ENCODE measurements at places on chromosomes 12 and 14.

GRCh38 chr12:124354400-124354799 is 59.5 kb downstream of the RFLNA start:
- DNase-seq: no peak
- H3K4me1 ChIP-seq: peaks cover 9% of the 10 kb centered on the region
- no peak overlapping the region for H3K27ac ChIP-seq
- H3K27me3 ChIP-seq: peaks cover 21% of the 10 kb centered on the region
- peaks cover 16% of the 10 kb centered on the region for H3K36me3 ChIP-seq

- H3K27ac ChIP-seq: peak overlapping the region; percentile 52
- DNase-seq: no peak
- H3K36me3 ChIP-seq: no peaks in the 10 kb centered on the region
- H3K4me1 ChIP-seq: peaks cover 16% of the 10 kb centered on the region
Measured at GRCh38 chr14:103552846-103553210, 9.6 kb downstream of the BAG5 start.

DNA sequence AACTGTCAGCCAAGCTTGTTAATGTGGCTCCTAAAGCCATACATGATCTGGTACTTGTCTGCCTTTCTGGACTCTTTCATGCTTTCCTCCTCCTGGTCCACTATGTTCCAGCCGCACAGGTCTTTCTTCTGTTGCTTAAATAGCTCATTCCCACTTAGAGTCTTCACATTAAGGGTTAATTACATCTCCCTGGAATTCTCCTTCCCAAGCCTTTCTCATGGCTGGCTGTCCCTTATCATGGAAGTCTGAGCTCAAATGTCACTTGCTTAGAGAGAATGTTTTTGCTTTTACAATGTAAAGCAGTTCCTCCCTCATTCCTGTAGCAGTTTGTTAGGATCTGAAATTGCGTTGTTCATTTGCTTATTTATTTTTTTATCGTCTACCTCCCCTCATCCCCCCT is 199.6 kb downstream of the TRHDE start:
- H3K4me3 ChIP-seq: no peak overlapping the region
- DNase-seq: no peak
- H3K36me3 ChIP-seq: no peaks in the 10 kb centered on the region
- H3K27me3 ChIP-seq: no peaks in the 10 kb centered on the region
- H3K4me1 ChIP-seq: peaks cover 9% of the 10 kb centered on the region

DNA sequence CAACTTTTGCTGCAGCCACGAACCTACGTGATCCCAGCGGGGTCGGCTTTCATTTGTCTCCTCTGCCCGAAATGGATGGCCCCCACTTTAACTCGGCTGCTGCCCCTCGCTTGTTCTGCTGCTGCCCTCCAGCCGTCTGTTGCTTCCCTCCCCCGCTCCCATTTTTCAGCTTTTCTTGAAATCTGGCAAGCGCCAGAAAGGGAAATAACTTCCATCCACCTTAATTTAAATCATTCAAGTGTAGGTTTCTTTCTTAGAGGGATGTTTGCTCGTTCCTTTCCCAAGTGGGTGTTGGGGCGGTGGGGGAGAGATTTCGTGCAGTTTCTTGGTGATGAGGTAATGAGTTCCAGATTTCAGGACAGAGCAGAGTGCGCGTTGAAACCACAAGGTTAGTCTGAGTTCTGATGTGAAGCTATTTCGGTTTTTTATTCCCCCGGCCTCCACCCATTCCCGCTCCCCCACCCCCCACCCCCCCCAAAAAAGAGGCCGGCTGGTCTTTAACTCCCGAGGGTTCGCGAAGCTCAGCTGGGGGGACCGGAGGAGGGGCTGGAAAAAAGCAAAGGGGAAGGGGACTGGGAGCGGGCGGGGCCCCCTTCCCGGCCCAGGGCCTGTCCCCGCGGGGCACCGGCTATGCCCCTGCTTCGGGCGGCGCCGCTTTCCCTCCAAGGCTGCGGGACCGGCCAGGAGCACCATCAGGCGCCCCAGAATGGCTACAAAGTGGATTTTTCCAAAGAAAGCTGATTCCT is 2.2 kb upstream of the ZFP36L1 start:
- no peak overlapping the region for H3K27ac ChIP-seq
- peak overlapping the region; percentile 95 for H3K4me3 ChIP-seq
- H3K27me3 ChIP-seq: peaks cover 16% of the 10 kb centered on the region
- DNase-seq: peak; percentile 11
- H3K36me3 ChIP-seq: no peaks in the 10 kb centered on the region
- peaks cover 6% of the 10 kb centered on the region for H3K4me1 ChIP-seq

DNA sequence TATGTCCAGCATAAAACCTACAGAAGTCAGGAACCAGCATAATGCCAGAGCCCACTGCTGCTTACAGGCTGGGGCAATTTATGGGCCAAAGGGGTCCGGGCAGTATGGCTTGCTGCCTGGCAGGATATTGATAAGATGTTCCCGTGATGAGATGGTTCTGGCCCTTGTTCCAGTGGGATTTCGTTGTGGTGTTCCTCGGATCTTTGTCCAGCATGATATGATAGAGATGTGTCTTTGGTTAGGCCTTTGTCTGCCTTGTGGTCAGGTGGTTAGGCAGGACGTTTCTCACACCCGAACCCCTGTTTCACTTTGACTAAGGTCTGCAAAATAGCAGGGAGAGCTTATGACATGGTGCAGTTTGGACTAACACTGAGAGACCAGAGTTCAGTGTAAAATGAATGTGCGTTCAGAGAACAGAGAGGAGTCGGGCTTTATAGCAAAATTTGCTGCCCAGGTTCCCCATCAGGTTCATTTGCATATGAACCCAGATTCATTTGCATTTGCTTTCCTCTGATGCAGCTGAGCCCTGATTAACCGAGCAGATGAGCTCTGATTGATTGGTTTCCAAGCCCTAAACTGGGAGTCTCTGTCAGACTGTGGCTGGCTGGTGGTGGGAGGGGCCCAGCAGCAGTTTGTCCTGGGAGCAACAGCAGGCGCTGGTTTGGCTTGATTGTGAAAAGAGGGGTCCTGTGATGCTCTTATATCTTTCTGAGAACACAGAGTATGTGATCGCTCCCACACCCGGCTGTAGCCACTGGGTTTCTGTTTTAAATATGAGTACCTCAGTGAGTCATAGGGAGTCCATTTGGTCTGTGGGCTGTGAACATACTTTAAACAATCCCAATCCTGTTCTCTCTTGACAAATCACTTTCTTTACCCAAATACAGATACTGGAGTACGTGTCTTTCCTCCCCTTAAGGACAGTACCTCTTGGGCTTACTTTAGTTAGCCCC is 156.3 kb upstream of the PZP start:
- H3K4me1 ChIP-seq: peaks cover 16% of the 10 kb centered on the region
- H3K27ac ChIP-seq: peak overlapping the region; percentile 92
- no peaks in the 10 kb centered on the region for H3K36me3 ChIP-seq
- peak; percentile 50 for DNase-seq
- H3K27me3 ChIP-seq: no peaks in the 10 kb centered on the region

GRCh38 chr14:23183479-23183878 is at the start of gene SLC7A8:
TSS of gene SLC7A8 (minus strand) at chr14:23183660. CDS start at chr14:23182914, 746 bp downstream.
- H3K36me3 ChIP-seq: no peaks in the 10 kb centered on the region
- DNase-seq: peak; percentile 66
- H3K4me3 ChIP-seq: no peak within 1 kb of the TSS
- peaks cover 2% of the 10 kb centered on the region for H3K4me1 ChIP-seq
- H3K27me3 ChIP-seq: no peaks in the 10 kb centered on the region

DNA sequence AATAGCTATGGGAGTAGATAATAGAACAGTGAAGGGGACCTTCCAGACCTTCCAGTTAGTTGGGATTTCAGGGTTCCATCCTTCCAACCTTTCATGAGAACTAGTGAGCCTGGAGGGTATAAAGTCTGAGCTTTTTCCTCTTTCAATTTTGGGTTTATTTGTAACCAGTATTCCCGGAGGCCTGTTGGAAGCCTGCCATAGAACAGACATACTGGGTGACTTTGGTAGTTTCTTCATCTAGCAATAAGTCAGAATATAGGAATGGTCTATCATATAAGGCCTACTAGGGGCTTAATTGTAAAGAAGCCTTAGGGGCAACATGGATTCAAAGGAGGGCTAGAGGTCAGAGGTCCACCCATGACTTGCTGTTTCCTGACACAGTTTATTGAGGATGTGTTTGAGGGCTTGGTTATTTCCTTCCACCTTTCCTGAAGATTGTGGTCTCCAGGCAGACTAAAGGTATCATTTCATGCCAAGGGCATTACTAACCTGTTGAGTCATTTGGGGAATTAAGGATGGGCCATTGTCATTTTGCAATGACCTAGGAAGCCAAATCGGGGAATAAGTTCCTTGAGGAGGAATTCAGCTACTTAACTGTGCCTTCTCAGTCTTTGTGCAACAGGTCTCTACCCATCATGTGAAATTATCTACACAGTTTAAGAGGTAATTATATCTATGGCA is 410.3 kb downstream of the SLC6A15 start:
- no peaks in the 10 kb centered on the region for H3K36me3 ChIP-seq
- no peak overlapping the region for H3K27ac ChIP-seq
- no peaks in the 10 kb centered on the region for H3K27me3 ChIP-seq
- no peak overlapping the region for H3K4me3 ChIP-seq

- H3K4me3 ChIP-seq: no peak overlapping the region
- peaks cover 5% of the 10 kb centered on the region for H3K27me3 ChIP-seq
Measured at GRCh38 chr14:65255583-65256461, 153.5 kb upstream of the MAX start.

DNA sequence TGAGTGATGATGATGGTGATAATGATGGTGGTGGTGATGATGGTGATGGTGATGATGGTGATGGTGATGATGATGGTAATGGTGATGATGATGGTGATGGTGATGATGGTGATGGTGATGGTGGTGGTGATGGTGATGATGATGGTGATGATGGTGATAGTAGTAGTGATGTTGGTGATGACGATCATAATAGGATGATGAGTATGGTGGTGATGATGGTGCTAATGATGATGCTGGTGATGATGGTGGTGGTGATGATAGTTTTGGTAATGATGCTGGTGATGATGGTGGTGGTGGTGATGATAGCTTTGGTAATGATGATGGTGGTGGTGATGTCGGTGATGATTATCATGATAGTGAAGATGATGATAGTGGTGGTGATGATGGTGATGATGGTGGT is 171.5 kb upstream of the SFSWAP start:
- peaks cover 5% of the 10 kb centered on the region for H3K4me1 ChIP-seq
- H3K4me3 ChIP-seq: no peak overlapping the region
- no peak overlapping the region for H3K27ac ChIP-seq

DNA sequence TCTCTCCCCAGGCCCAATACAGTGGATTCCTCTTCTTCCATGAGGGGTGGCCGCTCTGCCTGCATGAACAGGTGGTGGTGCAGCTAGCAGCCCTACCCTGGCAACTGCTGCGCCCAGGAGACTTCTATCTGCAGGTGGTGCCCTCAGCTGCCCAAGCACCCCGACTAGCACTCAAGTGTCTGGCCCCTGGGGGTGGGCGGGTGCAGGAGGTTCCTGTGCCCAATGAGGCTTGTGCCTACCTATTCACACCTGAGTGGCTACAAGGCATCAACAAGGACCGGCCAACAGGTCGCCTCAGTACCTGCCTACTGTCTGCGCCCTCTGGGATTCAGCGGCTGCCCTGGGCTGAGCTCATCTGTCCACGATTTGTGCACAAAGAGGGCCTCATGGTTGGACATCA is 3.8 kb downstream of the ARHGEF40 start:
- no peak overlapping the region for H3K27ac ChIP-seq
- no peak for DNase-seq
- H3K36me3 ChIP-seq: peaks cover 18% of the 10 kb centered on the region

DNA sequence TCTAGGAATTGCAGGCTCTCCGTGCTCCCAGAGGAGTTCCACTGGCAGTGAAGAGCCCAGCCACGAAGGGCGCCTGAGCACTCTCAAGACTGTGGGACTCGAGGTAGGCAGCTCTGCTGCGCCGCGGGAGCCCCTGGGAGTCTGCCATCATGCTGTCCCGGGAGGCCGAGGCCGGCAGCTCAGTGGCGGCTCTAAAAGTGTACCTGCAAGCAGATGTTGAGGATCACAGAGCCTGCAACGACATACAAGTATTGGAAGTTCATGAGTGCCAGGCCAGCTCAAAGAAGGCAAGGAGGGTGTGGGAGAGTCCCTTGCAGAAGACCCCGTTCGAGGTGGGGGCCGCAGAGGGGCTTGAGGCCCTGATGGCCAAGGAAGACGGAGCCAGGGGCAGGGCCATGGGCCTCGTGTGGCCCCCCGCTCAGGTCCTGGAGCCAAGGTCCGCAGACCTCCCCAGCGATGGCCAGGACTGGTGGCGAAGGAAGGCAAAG is 62.7 kb downstream of the MUCL1 start:
- H3K4me3 ChIP-seq: no peak overlapping the region
- H3K27ac ChIP-seq: no peak overlapping the region
- peaks cover 6% of the 10 kb centered on the region for H3K36me3 ChIP-seq
- peaks cover 15% of the 10 kb centered on the region for H3K4me1 ChIP-seq

GRCh38 chr12:4997939-4998338 is 45.7 kb upstream of the KCNA5 start:
- H3K4me1 ChIP-seq: no peaks in the 10 kb centered on the region
- DNase-seq: no peak

DNA sequence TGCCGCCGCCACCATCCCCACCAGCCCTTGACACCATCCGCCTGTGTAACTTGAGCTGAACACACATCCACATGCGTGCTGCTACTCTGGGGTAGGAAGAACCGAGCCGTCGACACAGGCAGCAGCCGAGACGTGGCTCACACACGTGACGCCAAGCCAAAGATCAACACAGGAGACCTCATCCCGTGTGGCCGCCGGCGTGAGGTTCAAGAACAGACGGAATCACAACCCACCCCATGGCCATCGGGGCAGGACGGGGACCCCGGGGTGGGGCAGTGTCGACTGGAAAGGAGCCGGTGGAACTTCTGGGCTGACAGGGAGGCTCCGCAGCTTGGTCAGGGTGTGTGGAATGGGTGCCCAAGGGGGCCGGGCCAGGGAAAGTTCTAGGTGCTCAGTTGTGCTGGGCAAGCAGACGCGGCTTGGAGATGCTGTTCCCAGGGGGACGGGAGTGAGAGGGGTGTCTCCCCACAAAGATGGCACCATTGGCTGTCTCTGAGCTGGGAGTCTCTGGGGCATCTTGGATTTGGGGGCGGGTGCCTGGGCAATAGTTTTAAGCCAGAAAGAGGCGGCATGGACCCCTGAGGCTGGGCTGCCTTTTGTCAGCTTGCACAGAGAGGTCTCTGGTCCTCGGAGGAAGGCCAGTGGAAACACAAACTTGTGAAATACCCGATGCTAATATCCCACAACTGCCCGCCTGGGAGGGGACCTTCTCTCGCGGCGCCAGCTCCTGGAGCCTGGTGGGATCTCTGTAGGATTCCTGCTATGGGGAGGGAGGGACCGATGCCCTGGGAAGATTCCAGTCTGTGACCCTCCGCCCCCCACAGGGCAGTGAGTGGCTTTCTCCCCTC is 41.8 kb downstream of the GALNT9 start:
- no peak overlapping the region for H3K27ac ChIP-seq
- peaks cover 3% of the 10 kb centered on the region for H3K4me1 ChIP-seq
- H3K27me3 ChIP-seq: peaks cover 11% of the 10 kb centered on the region
- DNase-seq: no peak

DNA sequence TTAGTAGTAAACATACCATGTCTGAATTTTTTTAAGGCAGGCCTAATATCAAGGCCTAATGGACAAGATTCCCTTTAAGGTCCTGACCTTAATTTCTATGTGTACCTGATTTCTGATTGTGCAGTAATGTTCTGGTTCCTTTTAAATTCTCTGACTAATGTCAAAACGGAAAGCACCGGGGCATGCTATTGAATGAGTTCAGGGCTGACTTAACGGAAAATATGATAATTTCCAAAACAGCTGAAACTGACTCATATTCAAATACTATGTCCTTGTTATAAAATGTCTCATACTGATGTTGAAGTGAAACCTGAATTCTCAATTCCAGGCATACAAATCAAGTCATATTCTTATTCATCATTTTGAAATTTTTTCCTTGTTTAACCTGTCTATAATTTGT is 6.7 kb downstream of the TAS2R43 start:
- H3K4me3 ChIP-seq: no peak overlapping the region
- no peak for DNase-seq
- no peak overlapping the region for H3K27ac ChIP-seq
- H3K27me3 ChIP-seq: no peaks in the 10 kb centered on the region
- no peaks in the 10 kb centered on the region for H3K4me1 ChIP-seq
